Muscle of leg (tissue), 16 donors: ENCODE measurements at places on chromosomes 12 and 14. TPM values are rescaled to one million over a fixed set of nuclear protein-coding genes. Genes with fewer than 3 reads are reported as not detected.
A peak's percentile ranks its signal among the peaks of the same experiment; 100 is the strongest.

DNA sequence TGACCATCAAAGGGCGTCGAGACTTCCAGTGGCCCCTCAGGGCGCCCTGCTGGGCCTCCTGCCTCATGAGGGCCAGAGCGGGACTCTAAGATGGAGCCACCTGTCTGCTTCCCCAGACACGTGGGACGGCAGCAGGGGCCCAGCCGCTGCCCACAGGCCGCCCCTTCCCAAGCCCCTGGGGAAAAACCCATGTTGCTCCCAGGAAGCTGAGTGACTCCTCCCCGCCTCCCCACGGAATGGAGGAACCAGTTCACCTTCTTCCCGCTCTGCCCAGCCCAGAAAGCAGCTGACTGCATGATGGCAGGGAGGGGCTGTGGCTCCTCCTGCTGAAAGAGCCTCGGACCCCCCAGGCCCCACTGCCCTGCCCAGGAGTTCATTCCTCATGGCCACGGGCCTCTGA lies 14.9 kb downstream of the RAB35 start:
- H3K4me1 ChIP-seq = peaks cover 32% of the 10 kb centered on the region
- H3K36me3 ChIP-seq = peaks cover 62% of the 10 kb centered on the region
- H3K4me3 ChIP-seq = no peak overlapping the region
- no peak for DNase-seq
- no peaks in the 10 kb centered on the region for H3K27me3 ChIP-seq
- H3K27ac ChIP-seq = peak overlapping the region; percentile 84

GRCh38 chr14:75141062-75141461 lies 14.2 kb upstream of the NEK9 start:
- no peak for DNase-seq
- H3K4me1 ChIP-seq = peaks cover 4% of the 10 kb centered on the region
- no peak overlapping the region for H3K27ac ChIP-seq

- no peak overlapping the region for H3K4me3 ChIP-seq
- DNase-seq = peak; percentile 45
- H3K27ac ChIP-seq = no peak overlapping the region
- H3K4me1 ChIP-seq = peaks cover 2% of the 10 kb centered on the region
Observed at GRCh38 chr14:69554500-69554899, 20.2 kb downstream of the CCDC177 start.

DNA sequence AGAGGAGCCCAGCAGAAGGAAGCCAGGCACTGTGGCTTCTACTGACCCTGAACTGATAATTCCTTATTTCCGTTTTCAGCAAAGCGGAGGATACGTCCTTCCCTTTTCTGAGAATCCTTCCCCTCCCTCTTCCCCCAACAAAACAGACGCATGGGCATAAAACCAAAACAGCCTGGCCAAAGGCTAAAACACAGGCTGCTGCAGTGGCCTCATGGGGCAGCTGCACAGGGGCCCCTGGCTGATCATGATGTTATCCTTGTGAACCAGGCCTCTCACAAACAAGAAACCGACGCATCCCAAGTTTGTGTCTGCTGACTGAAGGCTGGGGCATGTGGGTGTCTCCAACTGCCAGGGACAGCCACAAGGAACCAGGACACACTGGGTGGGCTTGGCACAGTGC lies 23.4 kb upstream of the STON2 start:
- H3K27ac ChIP-seq = peak overlapping the region; percentile 69
- H3K36me3 ChIP-seq = peaks cover 24% of the 10 kb centered on the region
- peak; percentile 91 for DNase-seq
- H3K4me3 ChIP-seq = no peak overlapping the region
- peaks cover 27% of the 10 kb centered on the region for H3K4me1 ChIP-seq

- H3K36me3 ChIP-seq = peaks cover 48% of the 10 kb centered on the region
- no peak overlapping the region for H3K4me3 ChIP-seq
- DNase-seq = no peak
- H3K4me1 ChIP-seq = peaks cover 76% of the 10 kb centered on the region
- H3K27me3 ChIP-seq = no peaks in the 10 kb centered on the region
Observed at GRCh38 chr12:113234483-113234882, 13.2 kb downstream of the TPCN1 start.

GRCh38 chr14:100286484-100287191 lies 19.6 kb downstream of the SLC25A29 start:
- H3K36me3 ChIP-seq = peaks cover 21% of the 10 kb centered on the region
- no peak for DNase-seq
- H3K4me3 ChIP-seq = no peak overlapping the region
- H3K27ac ChIP-seq = no peak overlapping the region
- peaks cover 39% of the 10 kb centered on the region for H3K4me1 ChIP-seq

GRCh38 chr14:85413836-85414526 lies 116.0 kb upstream of the FLRT2 start:
- peaks cover 2% of the 10 kb centered on the region for H3K4me1 ChIP-seq
- no peak overlapping the region for H3K4me3 ChIP-seq
- peak; percentile 66 for DNase-seq
- H3K27me3 ChIP-seq = no peaks in the 10 kb centered on the region
- H3K27ac ChIP-seq = peak overlapping the region; percentile 52

GRCh38 chr12:123475246-123475703 lies 17.3 kb downstream of the SNRNP35 start:
- no peaks in the 10 kb centered on the region for H3K27me3 ChIP-seq
- peak overlapping the region; percentile 35 for H3K27ac ChIP-seq
- peaks cover 57% of the 10 kb centered on the region for H3K36me3 ChIP-seq
- H3K4me1 ChIP-seq = peaks cover 23% of the 10 kb centered on the region
- DNase-seq = no peak

DNA sequence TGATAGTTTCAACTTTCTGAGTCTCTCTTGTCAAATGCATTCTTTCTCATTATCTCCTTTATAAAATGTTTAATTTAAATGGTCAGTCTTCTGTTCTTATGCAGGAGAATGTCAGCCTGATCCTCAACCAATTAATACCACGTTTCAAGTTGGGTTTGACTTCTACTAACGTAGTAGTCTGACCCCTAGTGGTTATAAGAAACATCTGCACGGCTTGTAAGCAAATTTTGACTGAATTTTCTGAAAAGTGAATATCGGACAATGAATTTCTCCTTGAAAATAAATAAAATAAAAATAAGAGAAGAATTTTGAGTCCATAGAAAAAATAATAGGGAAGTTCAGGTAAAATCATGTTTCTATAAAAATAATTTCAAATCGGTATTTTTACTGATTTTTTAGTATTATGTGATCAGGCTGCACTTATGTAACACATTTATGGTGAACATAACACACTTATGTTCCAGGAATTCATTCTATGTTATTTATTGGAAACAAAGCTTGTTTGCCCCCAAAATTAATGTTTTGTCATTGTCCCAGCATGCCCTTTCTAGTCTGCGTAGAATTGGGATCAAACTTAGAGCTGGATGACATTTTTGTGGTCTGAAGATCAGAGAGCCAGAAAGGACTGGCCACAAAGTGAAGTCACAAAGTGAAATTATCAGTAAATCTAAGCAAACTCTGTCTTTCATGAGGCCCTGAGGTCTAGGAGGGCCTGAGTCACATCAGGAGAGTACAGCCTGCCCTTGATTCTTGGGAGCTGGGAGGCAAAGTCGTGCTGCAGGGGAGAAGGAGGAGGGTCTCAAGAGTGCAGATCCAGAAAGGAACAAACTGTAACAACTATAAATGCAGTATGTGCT lies 101.2 kb upstream of the STXBP6 start:
- H3K4me1 ChIP-seq = no peaks in the 10 kb centered on the region
- H3K36me3 ChIP-seq = no peaks in the 10 kb centered on the region
- no peak overlapping the region for H3K4me3 ChIP-seq

GRCh38 chr12:54051026-54051842 lies 2.4 kb upstream of the HOXC4 start:
- DNase-seq = no peak
- no peak overlapping the region for H3K4me3 ChIP-seq
- H3K27ac ChIP-seq = peak overlapping the region; percentile 24
- peaks cover 32% of the 10 kb centered on the region for H3K4me1 ChIP-seq
- peaks cover 24% of the 10 kb centered on the region for H3K36me3 ChIP-seq
- H3K27me3 ChIP-seq = peaks cover 50% of the 10 kb centered on the region

GRCh38 chr12:30979371-30980259 lies 53.1 kb downstream of the TSPAN11 start:
- no peak overlapping the region for H3K27ac ChIP-seq
- H3K4me1 ChIP-seq = peaks cover 42% of the 10 kb centered on the region
- DNase-seq = peak; percentile 44
- no peaks in the 10 kb centered on the region for H3K36me3 ChIP-seq

GRCh38 chr12:89960011-89960507 lies 251.4 kb upstream of the ATP2B1 start:
- no peaks in the 10 kb centered on the region for H3K36me3 ChIP-seq
- H3K4me1 ChIP-seq = no peaks in the 10 kb centered on the region
- DNase-seq = no peak

DNA sequence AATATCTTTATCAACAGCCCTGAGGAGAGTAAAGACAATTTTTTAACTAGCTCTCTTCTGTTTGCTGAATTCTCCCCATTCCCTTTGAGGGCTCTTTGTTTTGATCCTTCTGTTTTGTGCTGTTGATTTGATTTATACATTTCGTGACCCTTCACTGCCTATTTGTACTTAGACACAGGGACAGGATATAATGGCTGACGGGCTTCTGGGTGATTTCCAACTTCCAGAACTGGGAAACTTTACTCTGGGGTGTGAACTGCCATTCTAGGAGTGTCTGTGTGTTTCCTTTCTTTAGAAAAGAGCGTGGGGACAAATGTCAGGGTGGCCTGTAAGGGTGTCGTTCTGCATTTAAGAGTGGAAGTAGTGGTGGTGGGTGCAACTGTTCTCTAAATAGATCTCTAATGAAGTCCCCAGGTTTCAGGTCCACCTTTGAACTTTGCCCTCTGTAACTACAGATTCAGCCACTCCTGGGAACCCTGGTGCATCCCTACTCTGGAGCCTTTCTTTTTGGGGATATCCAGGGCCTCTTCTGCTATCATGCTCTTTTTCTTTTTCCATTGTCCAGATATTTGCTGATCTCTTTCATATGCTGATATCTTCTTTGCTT lies 22.3 kb upstream of the SSPN start:
- no peaks in the 10 kb centered on the region for H3K36me3 ChIP-seq
- no peak overlapping the region for H3K4me3 ChIP-seq
- no peaks in the 10 kb centered on the region for H3K27me3 ChIP-seq
- H3K27ac ChIP-seq = no peak overlapping the region

DNA sequence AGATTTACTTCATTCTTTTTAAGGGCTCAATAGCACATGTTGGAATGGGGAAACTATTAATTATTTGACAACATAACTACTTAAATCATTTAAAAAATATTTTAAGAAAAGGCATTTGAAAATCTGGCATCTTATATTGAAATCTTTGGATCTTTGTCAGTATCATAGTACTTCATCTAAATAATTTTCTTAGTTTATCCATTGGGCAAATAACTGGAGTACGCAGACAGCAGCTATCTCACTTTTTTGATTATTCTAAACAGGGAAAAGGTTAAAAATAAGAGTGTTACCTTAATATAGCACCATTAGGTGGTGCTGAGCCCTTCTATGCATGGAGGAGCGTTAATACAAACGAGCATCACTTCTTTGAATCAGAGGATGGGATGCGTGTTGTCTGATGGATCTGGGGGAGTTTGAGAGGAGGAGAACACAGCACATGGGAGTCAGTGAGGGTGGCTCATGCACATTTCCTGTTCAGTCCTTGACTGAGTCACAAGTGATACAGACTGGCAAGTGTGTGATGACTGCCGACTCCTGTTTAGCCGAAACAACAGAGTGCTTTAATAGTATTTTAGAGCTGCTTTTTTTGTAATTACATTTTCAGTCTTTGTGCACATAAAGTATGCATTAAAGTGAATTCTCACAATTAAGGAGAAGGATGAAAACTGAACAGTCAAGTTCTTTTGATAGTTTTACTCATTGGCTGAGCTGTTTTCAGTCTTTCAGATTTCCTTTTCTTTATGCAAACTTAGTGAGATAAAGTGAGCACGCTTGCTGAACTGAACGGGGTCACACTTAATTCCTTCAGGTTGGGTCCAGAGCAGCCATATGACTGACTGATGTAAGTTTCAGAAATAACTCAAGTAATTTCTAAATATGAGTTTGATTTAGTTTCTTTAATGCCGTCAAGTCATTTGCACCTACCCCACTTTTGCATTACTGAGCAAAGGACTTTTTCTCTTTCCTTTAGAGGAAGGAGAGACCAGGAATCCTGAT lies 92.7 kb downstream of the DIP2B start:
- no peaks in the 10 kb centered on the region for H3K27me3 ChIP-seq
- no peak overlapping the region for H3K4me3 ChIP-seq
- no peak overlapping the region for H3K27ac ChIP-seq
- DNase-seq = no peak
- no peaks in the 10 kb centered on the region for H3K36me3 ChIP-seq

GRCh38 chr14:69572030-69572840 lies 2.4 kb downstream of the CCDC177 start:
- no peaks in the 10 kb centered on the region for H3K36me3 ChIP-seq
- H3K27ac ChIP-seq = no peak overlapping the region
- peaks cover 23% of the 10 kb centered on the region for H3K4me1 ChIP-seq
- H3K4me3 ChIP-seq = peak overlapping the region; percentile 10
- H3K27me3 ChIP-seq = peaks cover 78% of the 10 kb centered on the region

- no peak overlapping the region for H3K27ac ChIP-seq
- H3K4me1 ChIP-seq = no peaks in the 10 kb centered on the region
- no peaks in the 10 kb centered on the region for H3K27me3 ChIP-seq
- peak; percentile 47 for DNase-seq
Observed at GRCh38 chr12:13425766-13426165, 229.2 kb downstream of the EMP1 start.

DNA sequence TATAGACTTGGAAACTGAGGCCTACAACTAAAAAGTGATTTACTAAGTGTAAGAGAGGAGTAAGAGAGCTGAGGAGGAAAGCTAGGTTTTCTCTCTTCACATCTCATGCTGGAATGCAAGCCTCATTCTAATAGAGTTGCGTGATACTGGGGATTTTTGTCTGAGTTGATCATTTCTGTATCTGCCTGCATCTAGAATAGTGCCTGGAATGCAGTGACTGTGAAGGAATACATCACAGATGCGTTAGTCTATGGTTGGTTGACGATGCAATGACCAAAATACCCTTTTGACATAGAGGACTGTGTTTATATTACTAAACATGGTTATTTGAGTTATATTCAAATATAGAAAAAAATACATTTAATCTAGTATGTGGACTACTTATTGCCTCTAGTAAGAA lies 9.2 kb upstream of the TMEM117 start:
- H3K27me3 ChIP-seq = no peaks in the 10 kb centered on the region
- no peaks in the 10 kb centered on the region for H3K36me3 ChIP-seq
- H3K4me3 ChIP-seq = no peak overlapping the region
- H3K4me1 ChIP-seq = no peaks in the 10 kb centered on the region
- no peak overlapping the region for H3K27ac ChIP-seq

- no peak overlapping the region for H3K27ac ChIP-seq
- no peaks in the 10 kb centered on the region for H3K27me3 ChIP-seq
- H3K36me3 ChIP-seq = no peaks in the 10 kb centered on the region
- no peak overlapping the region for H3K4me3 ChIP-seq
- no peak for DNase-seq
Observed at GRCh38 chr12:41769810-41770209, 374.9 kb downstream of the GXYLT1 start.

GRCh38 chr12:57044889-57045288 lies 5.0 kb downstream of the MYO1A start:
- no peaks in the 10 kb centered on the region for H3K36me3 ChIP-seq
- no peak for DNase-seq
- H3K4me1 ChIP-seq = peaks cover 24% of the 10 kb centered on the region
- no peak overlapping the region for H3K4me3 ChIP-seq
- H3K27ac ChIP-seq = no peak overlapping the region
- H3K27me3 ChIP-seq = peaks cover 2% of the 10 kb centered on the region

The DDN gene
- 19.2 TPM for total RNA-seq

The ERGIC2 gene
- 66.0 TPM for total RNA-seq

The HOXC13 gene
- 0.04 TPM for total RNA-seq

The NEUROD4 gene
- under 0.01 TPM for total RNA-seq

The CYP46A1 gene
- 2.3 TPM for total RNA-seq

The CISTR gene
- not detected for total RNA-seq

The NAV3 gene
- total RNA-seq = 34.6 TPM

The TMEM229B gene
- 0.40 TPM for total RNA-seq

The RNF212B gene
- not detected for total RNA-seq

The KRT3 gene
- total RNA-seq = not detected

The DNAJC22 gene
- 0.04 TPM for total RNA-seq

The OVCH1 gene
- total RNA-seq = 0.35 TPM
